ENCODE measurements at places on chromosomes 7 and 10.
A peak's percentile ranks its signal among the peaks of the same experiment; 100 is the strongest.

DNA sequence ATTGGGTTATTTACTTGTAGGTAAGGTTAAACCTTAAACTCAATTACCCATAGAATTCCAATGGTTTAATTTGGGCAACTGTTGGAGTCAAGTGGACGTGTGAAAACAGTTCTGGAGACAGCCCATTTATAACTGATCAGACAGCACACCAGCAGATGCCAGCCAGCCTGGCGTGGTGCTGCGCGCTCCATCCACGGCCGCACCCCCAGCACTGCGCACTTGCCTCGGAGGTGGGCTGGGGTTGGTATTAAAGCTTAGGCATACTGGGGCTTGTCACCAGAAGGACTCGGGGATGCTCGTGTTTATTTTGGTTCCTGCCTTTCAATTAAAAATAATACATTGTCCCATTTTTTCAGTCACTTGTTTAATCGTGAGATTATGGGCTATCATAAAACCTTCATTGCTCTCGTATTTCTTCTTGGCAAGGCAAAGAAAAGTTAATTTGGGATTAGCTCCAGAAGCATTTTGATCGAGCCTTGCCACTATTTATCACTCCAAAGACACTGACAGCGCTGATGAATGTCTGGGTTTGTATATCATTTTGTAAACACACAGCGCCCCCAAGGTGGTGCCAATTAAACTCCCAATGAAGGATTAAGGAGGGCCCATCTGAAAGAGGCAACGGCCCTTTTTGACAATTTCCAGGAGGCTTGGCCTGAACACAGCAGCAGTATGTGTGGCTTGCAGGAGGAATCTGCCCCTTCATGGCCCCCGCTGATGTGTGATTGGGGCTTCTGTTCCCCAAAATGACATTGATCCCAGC is 204.5 kb upstream of the CXCL12 start:
- DNase-seq = no peak

DNA sequence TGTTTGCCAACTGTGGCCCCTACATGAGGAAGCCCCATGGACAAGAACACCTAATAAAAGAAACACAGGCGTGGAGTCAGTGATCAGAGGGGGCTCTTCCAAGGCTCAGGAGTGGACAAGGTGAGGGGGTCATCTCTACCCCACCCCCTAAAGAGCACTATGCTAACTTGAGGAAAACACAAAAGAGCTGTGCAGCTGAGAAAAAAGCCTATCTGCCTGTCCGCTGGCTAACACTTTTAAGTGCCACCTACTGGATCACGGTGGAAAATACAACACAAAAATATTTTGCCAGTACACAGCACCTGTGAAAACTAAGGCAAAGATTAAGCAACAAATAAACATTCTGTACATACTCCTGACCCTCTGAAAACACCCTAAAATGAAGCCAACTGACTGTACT is 53.1 kb upstream of the COBL start:
- no peak for DNase-seq

- no peak for DNase-seq
Observed at GRCh38 chr7:122268101-122268500, 36.4 kb downstream of the FEZF1 start.

GRCh38 chr7:129739427-129739826 is 127.9 kb downstream of the NRF1 start:
- DNase-seq = peak; percentile 81

DNA sequence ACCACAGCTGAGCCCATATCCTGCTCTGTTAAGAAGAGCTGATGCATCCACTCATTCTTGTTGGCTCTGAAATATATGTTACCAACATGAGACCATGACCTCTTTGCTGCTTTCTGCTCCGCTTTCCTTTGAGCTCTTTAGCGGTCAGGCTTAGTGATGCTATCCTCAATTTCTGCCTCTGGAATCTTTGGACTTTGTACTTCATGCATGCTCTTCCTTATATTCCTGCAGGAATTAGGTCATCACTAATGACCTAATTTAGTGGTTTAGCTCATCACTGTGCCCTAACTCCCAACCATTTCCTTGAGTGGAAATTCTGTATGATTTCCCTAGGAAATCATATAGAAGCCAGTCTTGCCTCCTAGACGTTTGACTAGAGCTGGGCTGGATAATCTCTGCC is 119.5 kb downstream of the AOAH start:
- no peak for DNase-seq

GRCh38 chr7:130598056-130598455 is 70.5 kb downstream of the COPG2 start:
- no peak for DNase-seq

- peak; percentile 88 for DNase-seq
Observed at GRCh38 chr10:132397671-132398565, 918 bp downstream of the PWWP2B start.

DNA sequence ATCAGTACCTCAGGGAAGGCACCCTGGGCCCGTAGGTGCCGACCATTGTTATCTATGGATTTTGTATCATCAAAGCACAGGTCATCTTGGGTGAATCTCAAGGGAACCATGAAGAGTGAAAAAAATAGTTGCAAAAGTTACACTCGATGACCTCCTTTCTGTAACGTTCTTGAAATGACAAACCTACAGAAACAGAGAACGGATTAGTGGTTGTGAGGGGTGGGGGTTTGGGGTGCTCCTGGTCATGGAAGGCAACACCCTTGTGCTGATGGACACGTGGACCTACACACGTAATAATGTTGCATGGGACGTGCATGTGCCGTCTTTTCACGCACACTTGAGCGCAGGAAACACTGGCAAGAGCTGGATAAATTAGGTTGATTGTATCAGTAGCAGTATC is 655.9 kb downstream of the SDK1 start:
- DNase-seq = no peak

DNA sequence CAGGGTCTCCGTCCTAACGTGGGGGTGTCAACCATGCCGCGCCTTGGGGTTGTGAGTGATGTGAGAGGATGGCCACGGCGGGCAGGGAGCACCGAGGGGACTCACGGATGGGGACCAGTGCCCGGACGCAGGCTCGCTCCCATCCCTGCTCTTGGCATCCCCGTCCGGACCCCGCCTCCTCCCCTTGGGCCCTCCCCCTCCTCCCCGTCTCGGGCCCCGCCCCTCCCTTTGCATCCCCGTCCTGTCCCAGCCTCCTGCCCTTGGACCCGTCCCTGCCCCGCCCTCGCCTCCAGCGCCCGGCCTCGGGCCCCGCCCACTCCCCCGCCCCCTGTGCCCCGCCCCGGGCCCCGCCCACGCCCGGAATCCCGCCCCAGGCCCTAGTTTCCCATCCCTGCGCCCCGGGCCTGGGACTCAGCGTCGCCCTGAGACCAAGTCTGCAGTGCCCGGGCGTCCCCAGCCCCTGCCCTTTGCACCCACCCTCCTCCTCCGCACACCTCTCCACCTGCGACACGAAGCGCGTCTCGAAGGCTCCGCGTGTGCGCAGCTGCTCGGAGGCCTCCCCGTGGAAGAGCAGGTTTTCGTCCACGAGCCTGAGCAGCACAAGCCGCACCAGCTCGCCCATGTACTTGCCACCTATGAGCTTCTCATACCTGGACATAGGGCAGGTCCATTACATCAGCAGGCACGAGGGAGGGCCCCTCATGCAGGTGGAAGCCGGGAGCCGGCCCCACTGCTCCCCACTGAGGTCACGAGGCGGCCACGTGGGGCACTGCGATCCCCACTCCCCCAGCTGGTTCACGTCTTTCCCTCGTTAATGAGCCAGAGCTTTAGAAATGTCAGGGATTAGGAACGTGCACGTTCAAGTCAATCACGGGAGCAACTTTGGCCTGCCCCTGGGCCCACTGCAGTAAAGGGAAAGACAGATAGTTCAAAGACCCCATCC is 5.1 kb upstream of the MYL7 start:
- DNase-seq = peak; percentile 76

- DNase-seq = no peak
Observed at GRCh38 chr10:103599211-103599610, 105.7 kb downstream of the NEURL1 start.

- DNase-seq = peak; percentile 75
Observed at GRCh38 chr10:24716295-24716694, 7.4 kb downstream of the ARHGAP21 start.

DNA sequence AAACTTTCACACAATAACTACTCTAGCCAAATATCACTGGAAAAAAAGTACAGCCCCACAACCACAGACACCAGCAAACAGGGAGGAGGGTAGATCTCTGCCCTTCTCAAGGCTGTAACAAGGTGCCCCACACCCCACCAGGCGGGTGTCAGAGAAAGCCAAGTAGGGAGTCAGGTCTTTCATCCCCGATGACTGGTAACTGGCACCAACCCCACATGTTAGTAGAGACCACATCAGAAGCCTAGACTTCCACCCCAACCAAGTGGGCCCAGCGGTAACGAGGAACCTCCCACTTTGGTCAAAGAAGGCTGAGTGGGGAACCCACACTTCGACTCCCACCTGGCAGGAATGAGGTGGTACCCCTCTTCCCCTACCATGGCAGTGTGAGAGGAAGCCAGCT is 16.4 kb upstream of the RUFY2 start:
- no peak for DNase-seq

GRCh38 chr10:123552760-123553554 is 113.2 kb upstream of the GPR26 start:
- no peak for DNase-seq

DNA sequence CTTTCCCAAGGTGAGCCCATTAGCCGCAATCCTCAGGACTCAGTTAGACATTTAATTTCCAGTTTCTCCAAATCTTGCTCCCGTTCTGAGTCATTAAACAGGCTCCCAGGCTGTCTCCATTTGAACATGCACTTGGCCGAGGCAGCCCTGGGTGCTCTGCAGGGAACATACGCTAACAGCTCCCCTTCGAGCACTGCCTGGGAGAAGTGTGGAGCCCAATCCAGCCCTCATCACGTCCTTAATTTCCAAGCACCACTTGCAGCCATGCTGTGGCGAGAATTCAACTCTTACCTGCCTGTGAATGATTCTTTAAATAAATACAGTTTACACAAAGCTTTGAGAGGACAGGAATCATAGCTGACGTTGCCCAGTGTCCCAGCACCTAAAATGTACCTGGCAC is 218.2 kb downstream of the CCSER2 start:
- DNase-seq = no peak

GRCh38 chr10:110721406-110722038 is 77.4 kb downstream of the RBM20 start:
- no peak for DNase-seq

DNA sequence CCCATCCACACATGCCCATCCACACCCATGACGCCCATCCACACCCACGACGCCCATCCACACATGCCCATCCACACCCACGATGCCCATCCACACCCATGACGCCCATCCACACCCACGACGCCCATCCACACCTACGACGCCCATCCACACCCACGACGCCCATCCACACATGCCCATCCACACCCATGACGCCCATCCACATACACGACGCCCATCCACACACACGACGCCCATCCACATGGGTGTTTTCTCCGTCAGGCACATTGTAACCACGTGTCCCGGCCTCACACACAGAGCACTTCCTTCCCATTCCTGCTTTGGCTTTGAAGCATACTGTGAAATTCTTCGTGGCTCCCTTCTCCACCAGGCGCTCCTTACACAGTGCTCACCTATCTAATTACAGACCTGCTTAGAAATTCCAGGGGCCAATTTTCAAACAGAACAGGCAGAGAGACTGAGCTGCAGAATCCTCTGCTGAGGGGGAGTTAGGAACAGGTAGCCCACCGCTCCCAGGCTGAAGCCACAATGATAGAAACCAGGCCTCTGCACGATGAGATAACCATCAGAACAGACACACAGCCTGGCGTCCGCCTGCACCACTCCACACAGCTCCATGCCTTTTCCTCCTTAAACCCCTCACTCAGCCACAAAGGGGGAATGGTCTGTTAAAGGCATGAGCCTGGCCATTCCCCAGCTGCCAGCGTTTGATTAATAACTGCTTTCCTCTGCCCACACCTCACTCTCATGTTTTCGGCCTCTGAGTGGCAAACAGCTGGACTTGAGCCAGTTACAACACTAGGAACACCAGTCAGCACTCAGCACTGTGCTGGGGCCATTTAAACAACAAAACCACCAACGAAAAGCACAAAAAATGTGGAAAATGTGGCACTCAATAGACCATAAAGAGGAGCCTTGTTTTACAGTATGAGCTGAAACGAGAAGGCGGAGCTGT is 501.6 kb downstream of the PTPRN2 start:
- DNase-seq = no peak

DNA sequence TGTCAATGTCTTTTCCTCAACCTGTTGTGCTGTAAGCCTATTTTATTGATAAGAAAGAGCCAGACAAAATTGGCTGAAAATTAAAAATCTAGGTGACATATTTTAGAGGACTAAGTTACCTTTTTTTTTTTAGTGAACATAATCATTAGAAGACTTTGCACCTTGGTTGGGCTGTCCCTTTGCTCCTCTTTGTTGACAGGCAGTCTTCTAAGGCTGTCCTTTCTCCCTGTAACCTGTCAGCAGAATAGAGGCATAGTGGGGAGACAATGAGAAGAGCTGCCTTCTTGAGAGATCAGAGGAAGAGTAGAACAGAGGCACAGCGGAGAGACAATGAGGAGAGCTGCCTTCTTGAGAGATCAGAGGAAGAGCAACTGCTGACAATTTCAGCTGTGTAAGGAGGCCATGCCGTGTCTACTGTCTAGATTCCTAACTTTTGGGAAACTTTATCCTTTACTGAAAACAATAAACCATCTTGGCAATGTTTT is 238.3 kb upstream of the FZD1 start:
- no peak for DNase-seq

GRCh38 chr7:149799397-149800168 is 26.2 kb upstream of the ZNF467 start:
- DNase-seq = peak; percentile 37

GRCh38 chr7:70384891-70385290 is 747.1 kb upstream of the GALNT17 start:
- no peak for DNase-seq

DNA sequence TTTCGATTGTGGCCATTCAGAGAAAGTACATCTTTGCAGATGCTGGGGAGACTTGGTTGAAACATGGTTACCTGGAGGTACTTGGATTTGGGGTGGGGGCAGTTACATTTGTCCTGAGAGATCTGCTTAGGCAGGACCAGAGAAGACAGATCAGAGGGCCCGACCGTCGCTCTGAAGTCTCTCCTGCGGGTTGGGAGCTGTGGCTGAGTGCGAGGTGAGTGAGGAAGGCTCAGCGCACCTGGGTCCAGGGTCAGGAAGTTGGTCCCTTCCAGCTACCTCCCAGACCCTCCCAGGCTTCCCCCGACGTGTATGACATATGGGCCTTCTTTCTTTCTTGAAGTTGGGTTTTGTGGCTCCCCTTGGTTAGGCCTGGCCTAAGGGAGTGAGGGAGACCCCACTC is 56.3 kb downstream of the LHPP start:
- DNase-seq = no peak

- DNase-seq = no peak
Observed at GRCh38 chr7:116591202-116592040, 66.6 kb downstream of the CAV1 start.

- peak; percentile 7 for DNase-seq
Observed at GRCh38 chr10:129766611-129767550, 197.2 kb downstream of the EBF3 start.
